ENCODE measurements at places on chromosomes 2 and 18. TPM values are rescaled to one million over a fixed set of nuclear protein-coding genes. Genes with fewer than 3 reads are reported as not detected.

GPR39 gene
- total RNA-seq: not detected

C2orf81 gene
- 2.1 TPM for total RNA-seq

CYB5A gene
- total RNA-seq: 161 TPM

SERPINB4 gene
- total RNA-seq: 0.64 TPM

IL37 gene
- total RNA-seq: not detected

HSBP1L1 gene
- total RNA-seq: 61.7 TPM

HDHD2 gene
- total RNA-seq: 16.9 TPM

IL1F10 gene
- total RNA-seq: not detected

ABHD1 gene
- not detected for total RNA-seq

TMEM17 gene
- total RNA-seq: 1.3 TPM

PARD3B gene
- total RNA-seq: 1.4 TPM

TMSB10 gene
- total RNA-seq: 9,695 TPM

LRP2 gene
- not detected for total RNA-seq

RGPD4 gene
- not detected for total RNA-seq

CFAP210 gene
- total RNA-seq: not detected

MSTN gene
- total RNA-seq: not detected

TUBA3E gene
- total RNA-seq: not detected

NLRC4 gene
- not detected for total RNA-seq

INPP4A gene
- 18.4 TPM for total RNA-seq

SETBP1 gene
- total RNA-seq: 10.4 TPM

NT5C1B gene
- total RNA-seq: not detected
